ENCODE measurements at places on chromosomes 6 and 20.
A peak's percentile ranks its signal among the peaks of the same experiment; 100 is the strongest.

DNA sequence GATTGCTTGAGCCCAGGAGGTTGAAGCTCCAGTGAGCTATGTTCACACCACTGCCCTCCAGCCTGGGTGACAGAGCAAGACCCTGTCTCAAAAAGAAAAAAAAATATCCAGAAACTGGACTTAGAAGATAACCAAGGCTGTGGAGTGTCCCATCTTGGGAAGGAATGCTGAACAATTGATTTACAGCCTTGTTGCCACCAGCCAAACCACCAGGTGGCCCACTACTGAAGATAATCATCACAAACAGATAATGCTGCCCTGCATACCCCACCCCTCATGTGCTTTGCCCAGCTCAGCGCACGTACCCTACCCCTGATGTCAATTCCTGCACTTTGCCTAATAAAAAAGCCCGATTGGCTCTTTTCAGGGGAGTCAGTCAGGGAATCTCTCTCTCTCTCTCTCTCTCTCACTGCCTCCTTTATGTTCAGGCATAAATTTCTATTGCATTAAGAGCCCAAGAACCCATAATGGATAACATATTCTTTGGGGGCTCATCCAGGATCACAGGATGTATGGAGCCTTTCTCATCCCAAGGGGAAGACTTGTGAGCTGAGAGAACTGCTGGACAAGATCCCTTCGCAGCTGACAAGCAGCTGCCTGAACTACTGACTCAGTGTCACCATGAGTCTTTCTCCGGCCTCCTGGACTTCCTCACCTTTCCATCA lies 166.4 kb downstream of the CD24 start:
- no peak for DNase-seq

GRCh38 chr6:72425003-72425681 lies 196.7 kb upstream of the KCNQ5 start:
- DNase-seq = no peak

DNA sequence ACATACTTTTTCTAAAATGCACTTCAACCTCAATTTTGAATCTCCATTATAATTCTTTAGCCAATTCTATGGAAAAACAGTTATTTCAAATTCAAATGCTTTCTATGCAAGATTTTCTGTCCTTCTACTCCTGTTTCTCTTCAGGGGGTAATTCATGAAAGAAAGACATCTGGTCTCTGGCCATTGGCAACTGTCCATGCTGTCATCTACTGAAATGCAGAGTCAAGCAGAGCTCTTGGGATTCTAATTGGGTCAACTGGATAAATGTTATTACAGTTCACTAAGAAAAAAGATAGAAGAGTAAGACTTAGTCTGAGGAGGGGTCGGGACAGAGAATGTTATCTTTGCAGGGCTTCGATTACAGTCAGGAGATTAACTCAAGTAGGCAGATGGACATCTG lies 22.0 kb upstream of the BMP5 start:
- no peak for DNase-seq

GRCh38 chr20:31548820-31549512 lies 34.7 kb downstream of the HM13 start:
- no peak for DNase-seq

- no peak for DNase-seq
Measured at GRCh38 chr6:43800746-43801494, 30.9 kb downstream of the VEGFA start.

DNA sequence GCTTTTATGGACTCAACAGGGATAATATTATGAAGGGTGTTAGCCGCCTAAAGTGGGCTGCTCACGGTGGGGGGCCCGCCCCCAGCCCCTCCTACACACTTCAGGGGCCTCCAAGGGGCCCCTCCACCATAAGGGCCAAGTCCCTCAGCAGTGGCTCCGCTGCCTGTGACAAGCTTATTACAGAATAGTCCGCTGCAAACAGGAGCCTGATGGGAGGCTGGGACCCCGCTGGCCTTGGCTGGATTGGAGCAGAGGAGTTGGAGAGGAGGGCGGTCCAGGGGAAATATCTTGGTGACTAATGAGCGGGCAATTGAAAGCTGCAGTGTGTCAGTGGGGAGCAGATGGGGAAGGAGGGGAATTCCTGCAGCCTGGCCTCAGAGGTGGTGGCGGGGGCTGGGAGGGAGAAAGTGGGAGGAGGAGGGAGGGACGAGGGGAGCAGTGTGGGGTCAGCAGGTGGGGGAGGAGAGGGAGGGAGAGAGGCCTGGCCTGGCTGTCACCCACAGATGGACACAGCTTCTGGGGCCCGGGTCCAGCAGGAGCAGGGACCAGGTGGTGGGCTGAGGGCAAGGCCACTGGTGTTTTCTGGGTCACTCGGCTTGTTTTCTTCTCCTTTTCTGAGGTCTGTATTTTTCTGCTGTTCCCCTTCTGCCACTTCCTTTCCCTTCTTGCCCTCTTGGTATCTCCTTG lies 57.6 kb upstream of the FOXP4 start:
- no peak for DNase-seq

- DNase-seq = no peak
Measured at GRCh38 chr6:154363821-154364220, 7.2 kb upstream of the IPCEF1 start.

- DNase-seq = no peak
Measured at GRCh38 chr6:16480763-16481560, 242.6 kb downstream of the GMPR start.

DNA sequence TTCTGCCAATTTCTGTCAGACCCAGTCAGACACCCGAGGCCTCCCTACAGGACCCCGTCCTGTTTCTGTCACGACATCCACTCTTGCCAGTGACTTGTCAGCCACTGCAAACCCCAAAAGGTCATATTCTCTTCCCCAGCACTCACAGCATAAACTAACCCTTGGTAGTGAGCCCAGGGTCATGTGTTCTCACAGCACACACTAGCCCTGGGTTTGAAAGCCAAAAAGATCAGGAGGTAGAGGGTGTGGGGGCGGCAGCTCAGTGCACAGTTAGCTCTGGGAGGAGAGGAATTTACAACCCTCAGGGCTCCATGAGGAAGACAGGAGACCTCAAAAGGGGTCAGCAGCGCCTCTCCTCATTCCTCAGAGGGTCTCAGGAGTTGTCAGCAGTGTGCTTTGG lies 9.9 kb upstream of the SNX9 start:
- no peak for DNase-seq

GRCh38 chr20:38255393-38255792 lies 5.1 kb downstream of the KIAA1755 start:
- no peak for DNase-seq

DNA sequence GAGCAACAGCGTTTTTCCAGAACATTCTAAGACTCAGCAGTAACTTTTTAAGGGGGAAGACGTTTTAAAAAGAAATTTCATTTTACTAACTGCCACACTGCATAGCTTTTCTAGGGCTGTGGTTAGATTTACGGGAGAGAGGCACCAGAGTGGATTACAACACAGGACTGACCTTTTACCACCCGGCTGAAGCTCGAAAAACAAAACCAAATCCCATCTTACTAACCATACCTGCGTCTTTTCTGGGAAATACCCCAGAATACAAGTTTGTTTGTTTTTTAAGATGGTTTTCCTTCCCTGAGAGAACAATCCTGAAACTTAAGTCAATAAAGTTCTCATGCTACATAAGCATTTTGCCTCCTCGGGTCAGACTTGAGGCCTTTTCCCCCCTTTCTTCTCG lies 209.3 kb upstream of the SOX4 start:
- DNase-seq = no peak

DNA sequence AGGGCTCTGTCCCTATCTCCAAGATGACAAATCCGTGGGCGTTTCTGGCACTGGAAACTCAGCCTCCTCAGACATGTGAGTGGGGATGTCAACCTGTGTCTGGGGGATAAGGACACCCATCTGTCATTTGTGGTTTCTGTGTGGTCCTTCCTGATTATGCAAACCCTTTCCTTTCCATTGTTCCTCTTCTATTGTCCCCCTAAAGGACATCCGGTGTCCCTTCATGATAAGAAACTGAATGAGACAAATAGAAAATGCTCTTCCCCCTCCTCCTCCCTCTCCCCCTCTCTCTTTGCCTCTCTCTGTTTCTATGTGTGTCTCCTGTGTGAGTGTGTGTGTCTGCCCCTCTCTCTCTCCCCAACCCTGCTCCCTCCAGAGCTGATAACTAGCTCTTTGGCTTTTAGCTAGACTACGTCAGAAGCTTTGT lies 11.5 kb upstream of the GLP1R start:
- DNase-seq = no peak

DNA sequence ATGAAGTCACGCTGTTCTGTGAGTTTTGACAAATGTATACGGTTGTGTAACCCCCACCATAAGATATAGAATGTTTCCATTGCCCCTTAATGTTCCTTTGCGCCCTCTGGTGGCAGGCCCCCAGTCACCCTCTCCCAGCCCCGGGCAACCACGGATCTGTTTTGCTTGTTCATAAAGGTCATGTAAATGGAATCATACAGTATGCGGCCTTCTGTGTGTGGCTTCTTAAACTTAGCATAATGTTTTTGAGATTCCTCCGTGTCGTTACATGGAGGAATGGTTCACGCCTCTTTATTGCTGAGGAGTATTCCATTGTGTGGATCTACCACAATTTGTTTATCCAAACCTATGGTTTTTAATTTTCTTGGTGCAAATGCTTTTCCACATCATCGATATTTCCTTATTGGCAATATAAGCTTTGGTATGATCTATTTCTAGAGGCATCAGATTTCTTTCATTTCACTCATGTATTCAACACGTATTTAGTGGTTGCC lies 28.4 kb downstream of the LYRM2 start:
- peak; percentile 57 for DNase-seq
